ENCODE measurements at places on chromosomes 16 and 17.

GRCh38 chr17:72368191-72368590 lies 247.4 kb downstream of the SOX9 start:
- no peak for DNase-seq

DNA sequence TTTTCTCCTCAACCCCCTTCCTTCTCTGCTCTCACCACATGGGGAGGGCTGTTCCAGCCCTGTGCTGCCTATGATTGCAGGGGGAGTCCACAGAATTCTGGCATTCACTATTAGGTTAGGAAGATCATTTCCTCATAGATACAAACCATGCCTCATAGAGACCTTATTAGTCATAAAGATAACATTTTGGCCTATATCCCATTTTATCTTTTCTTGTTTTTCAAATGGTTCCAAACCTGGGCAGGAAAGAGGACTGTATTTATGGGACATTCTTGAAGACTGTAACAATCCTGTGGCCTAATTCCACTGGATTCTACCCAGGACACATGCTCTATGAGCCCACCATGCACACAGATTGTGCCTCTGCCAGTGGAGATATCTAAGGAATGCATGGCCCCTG lies 51.7 kb downstream of the ASIC2 start:
- no peak for DNase-seq

- DNase-seq = no peak
These were observed 50.6 kb downstream of the SPECC1 start for GRCh38 chr17:20059728-20060188.

GRCh38 chr17:19418251-19418992 lies 7.4 kb downstream of the RNF112 start:
- DNase-seq = no peak

- DNase-seq = no peak
These were observed 15.7 kb downstream of the SLC16A3 start for GRCh38 chr17:82244413-82245133.

DNA sequence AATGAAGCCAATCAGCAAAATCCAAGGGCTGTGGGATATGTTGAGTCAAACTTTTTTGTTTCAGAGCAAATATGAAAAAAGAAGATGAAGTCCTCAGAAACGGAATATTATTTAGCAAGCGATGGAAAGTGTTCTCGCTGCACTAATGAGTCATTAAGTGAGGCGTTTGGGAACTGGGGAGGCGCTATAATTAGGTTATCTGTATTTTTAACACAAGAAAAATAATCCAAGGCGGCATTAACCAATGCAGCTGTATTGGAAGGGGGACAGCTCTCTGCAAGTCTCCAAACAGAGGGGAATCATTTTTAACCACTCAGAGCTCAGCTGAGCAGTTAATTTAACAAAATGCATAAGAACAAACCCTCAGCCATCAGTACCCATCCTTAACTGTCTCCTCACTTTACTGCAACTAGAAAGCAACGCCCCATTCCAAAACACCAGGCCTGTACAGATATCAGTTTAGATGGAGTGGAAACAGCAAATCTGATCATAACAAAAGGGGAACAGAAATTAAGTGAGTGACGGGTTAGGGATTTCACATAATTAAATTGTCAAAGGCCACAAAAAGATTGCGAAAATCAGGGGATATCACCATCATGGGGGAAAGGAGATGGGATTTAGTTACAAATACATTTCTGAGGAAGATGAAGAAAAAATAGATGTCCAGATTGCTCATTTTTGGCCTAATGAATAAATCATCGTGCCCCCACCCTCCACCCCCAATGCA lies 211.0 kb upstream of the TOX3 start:
- no peak for DNase-seq

- no peak for DNase-seq
These were observed 82.4 kb upstream of the DNAH9 start for GRCh38 chr17:11515901-11516300.

DNA sequence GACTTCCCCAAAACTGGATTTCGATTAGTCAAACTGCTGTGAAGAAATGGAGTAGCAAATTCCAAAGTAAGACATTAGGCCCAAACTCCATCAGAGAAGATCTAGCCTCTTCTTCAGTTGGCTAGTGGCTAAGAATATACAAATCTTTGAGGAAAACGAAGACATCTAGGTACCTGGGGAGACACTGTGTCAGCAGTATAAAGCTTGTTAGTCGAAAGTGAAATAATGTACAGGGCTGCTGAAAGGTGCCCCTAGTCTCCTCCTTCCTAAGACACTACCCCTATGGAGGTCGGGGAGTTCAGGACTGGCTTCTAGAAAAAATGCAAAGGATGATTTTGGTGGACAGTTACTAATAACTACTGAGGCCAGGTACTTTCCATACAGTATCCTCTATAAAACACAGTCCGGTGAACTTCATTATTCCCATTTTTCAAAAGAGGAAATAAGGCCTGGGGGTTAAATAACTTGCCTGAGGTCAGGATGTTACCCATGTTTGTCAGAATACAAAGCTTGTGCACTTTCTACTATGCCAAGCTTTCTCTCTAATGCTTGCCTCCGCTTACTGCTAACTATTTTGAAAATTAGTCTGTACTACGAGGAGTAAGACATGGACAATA lies 15.0 kb downstream of the DNAJC7 start:
- no peak for DNase-seq

- no peak for DNase-seq
These were observed 6.3 kb downstream of the C17orf50 start for GRCh38 chr17:35766903-35767510.

DNA sequence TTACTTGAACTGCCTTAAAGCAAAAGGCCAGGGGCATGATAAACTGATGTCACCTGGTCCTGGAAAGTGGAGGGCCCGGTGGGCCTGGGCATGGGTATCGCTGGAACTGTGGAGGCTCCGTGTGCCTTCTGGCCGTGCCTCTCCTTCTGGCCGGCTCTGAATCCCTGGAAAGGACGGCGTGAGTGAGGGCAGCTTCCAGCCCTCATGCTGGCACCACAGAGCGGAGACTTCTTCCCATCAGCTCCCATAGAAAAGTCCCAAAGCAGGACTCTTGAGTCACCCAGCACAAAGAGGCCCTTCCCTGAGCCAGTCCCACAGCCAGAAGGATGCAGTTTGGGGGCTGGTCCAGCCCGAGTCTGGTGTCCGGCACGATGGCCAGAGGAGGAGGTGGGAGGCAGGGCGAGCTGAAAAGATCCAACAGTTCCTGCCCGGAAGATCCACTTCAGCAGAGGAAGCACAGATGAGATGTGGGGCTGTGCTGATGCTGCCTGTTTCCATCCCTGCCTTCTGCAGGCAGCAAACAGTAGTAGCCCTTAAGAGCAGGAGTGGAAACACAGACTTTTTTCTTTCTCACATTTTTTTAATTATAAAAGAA lies 7.8 kb downstream of the GAA start:
- DNase-seq = no peak

GRCh38 chr17:81128774-81129173 lies 36.5 kb upstream of the PVALEF start:
- peak; percentile 88 for DNase-seq

- DNase-seq = no peak
These were observed 1.5 kb downstream of the ATPAF2 start for GRCh38 chr17:18037486-18037885.

- DNase-seq = no peak
These were observed 681.0 kb upstream of the KIF2B start for GRCh38 chr17:53141731-53142130.

DNA sequence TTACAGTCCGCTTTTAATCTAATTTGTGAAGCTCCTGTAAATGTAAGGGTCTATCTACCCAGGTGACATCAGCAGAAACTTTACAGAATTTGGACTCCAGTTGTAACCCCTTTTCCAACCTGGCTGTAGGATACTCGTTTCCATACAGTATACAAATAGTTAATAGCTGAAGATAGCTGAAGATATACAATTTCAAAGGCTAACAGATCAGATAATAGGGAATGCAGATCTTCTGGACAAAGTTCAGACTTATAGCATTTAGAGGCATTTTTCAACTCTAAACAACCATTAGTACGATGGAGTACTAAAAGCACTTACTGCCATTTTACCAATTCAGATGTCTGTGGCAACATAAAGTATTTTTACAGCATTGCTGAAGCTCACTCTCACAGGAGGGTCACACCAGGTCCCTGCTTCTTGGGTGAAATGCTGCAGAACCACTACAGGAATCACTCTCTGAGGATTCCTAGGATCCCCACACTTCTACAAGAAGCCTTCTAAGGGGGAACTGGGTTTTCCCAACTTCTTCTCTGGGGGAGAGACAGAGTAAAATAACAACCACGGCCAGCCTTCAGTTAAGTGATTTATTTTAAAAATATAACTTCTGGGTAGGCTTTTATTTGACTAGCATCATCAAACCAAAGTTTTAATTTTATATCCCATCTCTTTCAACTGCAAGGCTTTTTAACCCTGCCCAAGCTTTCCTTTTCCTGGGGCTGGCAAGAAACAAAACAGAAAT lies 2.9 kb downstream of the VEZF1 start:
- no peak for DNase-seq

- no peak for DNase-seq
These were observed 303.9 kb downstream of the C16orf95 start for GRCh38 chr16:87012954-87013938.

- DNase-seq = no peak
These were observed 135.8 kb downstream of the TRIM37 start for GRCh38 chr17:58970609-58971450.

DNA sequence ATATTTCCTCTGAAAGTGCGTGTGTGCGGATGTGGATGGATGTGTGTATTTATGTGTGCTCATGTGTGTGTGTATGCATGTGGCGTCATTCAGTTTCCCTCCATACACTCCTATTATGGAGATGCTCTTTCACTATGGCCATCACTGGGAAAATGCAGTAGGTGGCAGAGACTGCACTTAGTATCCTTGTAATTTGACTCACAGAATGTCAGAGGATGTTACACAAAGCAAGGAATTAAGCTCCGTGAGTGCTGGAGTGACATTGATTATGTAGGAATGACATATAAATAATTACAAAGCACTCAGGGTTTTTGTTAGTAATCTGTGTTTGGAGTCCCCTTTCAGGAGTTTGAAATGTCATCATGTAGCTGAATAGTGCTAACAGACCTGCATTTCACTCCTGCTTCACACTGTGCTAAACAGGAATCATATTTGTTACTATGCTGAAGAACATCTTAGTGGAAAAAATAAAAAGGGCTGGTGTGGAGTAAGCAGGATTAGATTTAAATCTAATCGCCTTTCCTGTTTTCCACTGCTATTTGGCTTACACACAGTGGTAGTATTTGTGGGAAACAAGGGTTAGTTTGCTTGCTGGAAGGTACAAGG lies 59.6 kb downstream of the HS3ST4 start:
- DNase-seq = no peak

DNA sequence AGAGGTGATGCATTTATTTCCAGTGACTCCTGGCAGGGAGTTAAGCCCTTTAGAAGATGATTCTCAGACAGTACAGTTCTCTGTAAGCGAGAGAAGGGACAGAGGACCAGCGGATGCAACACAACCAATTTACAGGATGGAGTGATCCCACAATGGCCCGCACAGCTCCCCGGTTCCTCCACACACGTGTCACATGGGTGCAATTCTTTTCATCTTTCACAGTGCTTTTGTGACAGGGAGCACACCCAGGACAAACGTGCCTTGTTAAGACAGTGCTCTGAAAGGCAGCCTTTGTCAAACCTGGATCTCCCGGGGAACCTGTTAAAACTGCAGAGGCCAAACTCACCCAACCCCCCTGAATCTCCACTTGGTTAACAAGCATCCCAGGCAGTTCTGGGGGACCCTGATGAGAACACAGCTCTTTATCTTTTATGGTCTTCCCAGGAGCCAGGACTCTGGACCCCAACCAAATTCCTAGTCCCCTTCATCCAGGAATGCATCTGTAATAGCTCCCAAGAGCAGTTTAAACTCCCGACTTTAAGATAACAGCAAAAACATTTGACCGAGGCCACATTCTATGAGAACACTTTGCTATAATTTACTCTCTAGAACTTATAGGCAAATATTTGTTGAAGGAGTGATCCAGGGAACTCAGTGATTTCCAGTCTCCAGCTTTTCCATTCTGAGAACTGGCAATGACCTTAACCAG lies 134.9 kb upstream of the CDH5 start:
- DNase-seq = no peak

GRCh38 chr17:51064061-51064735 lies 56.5 kb downstream of the SPAG9 start:
- DNase-seq = no peak

DNA sequence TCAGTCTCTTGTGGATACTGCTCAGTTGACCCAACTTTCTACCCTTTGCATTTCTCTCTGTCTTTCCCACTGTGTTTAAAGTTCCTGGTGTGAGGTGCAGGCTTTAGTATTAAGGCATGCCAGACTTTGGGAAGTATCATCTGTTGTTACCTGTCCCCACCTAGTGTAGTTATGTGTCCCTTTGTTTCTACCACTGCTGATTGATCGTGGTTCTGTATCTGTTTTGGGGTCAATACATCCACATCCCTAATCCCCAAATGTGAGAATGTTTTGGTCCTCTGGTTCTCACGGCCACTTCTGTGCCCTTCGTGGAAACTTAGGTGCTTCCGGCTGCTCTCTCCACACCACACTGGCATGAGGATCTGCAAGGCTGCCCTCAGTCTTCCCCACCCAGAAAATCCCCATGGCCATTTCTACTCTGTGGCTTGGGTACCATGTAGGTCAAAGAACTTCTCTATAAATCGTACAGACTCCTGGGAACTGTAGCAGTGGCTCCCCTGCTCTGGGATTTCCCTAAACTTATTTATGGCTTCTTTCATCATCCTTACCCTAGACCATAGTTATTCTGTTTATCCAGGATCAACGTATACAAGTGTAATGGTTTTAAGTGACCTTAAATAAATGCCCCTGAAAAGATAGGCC lies 443.2 kb downstream of the XYLT1 start:
- no peak for DNase-seq

DNA sequence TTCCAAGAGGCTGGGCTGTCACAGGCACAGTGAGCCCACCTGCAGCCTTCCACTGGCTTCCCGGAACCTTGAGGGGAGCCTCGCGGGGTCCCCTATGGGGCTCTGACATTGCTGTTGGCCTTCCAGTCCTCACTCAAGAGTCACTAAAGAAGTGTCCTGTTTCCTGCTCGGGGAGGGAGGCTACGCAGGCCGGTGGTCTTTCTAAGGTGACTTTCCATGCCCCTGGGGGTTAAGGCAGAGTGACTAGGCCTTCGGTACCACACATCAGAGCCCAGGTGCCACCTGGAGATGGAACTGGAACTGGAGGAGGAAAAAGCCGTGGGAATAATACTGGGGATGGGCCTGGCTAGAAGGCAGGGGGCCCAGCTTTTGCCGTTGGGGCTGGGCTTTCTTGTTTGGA lies 72.1 kb downstream of the IL21R start:
- no peak for DNase-seq

- DNase-seq = no peak
These were observed 7.5 kb downstream of the CTU2 start for GRCh38 chr16:88713568-88714419.

GRCh38 chr16:4940719-4941118 lies 3.8 kb upstream of the PPL start:
- DNase-seq = no peak

DNA sequence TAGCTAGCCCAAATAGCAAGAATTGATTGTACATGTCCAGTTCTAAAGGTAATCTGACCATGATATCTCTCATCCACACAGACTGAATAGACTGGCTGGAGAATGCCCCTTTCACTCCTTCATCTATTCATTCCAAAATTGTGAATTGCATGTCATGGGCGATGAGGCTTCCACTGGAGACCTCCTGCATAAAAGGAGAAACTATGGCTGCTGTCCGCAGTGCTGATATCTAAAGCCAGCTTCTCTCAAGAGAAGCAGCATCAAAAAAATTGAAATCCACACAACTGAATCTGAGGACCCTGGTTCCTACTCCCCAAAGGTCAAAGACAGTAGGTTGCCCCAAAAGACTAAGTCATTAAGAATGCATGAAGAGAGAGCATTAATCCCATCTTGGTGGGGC lies 7.9 kb upstream of the SCNN1G start:
- no peak for DNase-seq

Measured in C1 segment of cervical spinal cord (tissue), 14 donors.